ENCODE measurements at places on chromosomes 5 and 9.

- no peak for DNase-seq
Observed at GRCh38 chr9:130981756-130982137, 27.2 kb upstream of the LAMC3 start.

DNA sequence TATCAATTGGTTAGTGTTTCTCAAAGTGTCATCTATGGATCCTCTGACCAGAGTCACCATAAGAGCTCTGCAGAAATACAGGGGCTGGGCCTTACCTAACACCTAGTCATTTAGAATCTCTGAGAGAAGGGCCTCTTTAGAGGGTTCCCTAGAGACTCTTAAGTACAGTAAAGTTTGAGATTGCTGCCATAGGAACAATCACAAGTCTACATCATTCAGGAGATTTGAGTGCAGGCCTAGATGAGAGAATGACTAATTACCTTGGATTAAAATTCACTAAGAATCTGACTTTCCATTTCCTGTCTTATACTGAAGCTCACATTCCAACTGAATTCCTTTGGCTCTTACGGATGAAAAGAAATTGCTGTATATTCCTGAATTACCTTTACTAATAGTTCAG, 182.1 kb upstream of the PTGER4 start:
- no peak for DNase-seq

- DNase-seq, result no peak
Observed at GRCh38 chr9:16310278-16311110, 560.0 kb downstream of the BNC2 start.

- DNase-seq, result no peak
Observed at GRCh38 chr5:14428302-14429081, 153.1 kb upstream of the OTULINL start.

GRCh38 chr5:83567741-83568140, 96.2 kb downstream of the VCAN start:
- DNase-seq, result no peak

DNA sequence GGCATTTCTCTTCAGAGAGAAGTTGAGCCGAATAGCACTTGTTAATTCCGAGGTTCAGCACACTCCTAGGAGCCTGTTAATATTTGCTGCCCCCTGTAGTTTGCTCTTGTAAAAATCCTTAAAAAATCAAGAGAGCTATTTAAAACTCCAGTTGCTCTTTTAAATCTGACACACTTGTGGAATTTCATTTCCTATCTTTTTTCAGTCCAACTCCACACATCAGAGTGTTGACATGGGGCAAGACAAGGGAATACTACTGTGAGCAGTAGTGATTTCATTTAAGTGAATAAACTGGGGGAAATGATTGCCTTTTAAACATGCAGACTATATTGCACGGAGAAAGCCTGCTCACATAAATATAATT, 1096.3 kb upstream of the DMAC1 start:
- DNase-seq, result no peak

DNA sequence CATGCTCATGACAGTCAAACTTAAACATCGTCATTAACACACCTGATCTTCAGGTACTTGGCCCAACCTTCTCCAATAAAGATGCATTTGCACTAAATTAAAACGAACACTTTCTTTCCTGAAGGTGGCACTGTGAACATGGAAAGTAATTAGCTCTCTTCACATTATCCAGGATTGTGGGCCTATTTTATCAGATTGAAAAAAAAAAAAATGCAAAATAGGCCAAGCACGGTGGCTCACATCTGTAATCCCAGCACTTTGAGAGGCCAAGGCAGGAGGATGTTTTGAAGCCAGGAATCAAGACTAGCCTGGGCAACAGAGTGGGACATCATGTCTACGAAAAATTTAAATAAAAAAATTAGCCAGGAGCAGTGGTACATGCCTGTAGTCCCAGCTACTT, 14.4 kb upstream of the CDC20B start:
- no peak for DNase-seq

DNA sequence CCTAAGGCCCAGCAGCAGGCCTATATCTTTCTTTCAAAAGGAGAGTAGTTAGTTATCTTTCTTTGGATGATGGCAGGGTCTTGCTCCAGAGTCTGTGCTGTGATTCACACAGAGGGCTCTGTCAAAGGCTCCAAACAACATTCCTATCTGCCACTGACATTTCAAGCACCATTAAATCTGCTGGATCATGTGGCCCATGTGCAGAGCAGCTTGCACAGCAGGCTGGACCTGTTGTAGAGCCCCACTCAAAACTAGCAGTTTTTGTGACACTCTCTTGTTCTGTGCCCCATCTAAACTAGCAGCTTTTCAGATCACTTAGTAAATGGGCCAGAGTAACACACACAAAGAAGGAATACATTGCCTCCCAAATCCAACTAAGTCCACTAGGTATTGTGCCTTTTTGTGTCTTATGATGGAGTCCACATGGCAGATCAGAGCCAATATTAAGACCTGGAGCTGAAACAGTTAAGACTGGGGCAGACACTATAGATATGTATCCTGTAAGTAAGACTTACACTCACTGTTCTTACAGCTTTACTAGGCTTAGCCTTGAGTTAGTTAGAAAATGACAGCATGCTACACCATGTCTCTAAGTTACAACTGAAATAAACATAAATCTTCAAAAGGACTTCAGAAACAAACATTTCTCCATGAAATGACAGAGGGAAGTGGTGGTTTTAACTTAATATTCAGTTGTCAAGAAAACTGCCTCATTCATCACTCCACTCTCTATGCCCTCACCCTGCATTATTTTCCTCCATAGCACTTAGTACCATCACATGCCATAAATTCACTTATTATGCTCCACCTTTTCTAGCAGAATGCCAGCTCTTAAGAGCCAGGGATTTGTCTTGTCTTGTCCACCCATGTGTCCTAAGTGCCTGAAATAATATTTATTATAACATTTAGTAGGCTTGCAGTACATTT, 400.9 kb downstream of the RAB3C start:
- DNase-seq, result no peak

DNA sequence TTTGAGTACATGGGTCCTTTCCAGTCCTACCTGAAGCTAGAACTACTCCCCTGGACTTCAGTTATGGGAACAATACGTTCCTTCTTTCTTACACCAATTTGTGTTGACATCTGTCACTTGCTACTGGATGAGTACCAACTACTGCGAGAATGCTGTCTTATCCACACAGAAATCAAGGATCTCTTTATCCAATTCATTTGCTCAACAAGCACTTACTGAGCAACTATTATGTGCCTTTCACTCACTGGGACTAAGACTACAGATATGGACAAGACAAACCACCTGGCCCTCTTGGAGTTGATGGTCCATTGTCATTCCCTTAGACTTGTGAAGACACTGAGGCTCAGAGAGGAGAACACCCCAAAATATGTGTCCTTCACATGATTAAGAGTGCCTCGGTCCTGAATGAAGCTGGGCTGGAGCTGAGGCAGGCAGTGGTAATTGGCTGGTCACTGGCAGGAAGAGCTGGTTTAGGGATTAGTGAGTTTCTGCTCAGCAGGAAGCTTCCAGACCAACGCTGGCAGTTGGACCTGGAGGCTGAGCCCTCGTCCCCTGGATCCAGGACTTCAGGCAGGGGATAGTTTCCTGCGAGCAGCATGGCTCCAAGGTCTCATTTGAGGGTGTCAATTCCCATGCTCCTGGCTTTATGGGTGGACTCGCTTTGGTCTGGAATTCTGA, 8.4 kb upstream of the ARSI start:
- DNase-seq, result no peak

- no peak for DNase-seq
Observed at GRCh38 chr5:60586307-60586901, 113.6 kb downstream of the DEPDC1B start.
